Adrenal gland (tissue), 19 donors: ENCODE measurements at places on chromosomes 7 and 10. TPM values are rescaled to one million over a fixed set of nuclear protein-coding genes. Genes with fewer than 3 reads are reported as not detected.

DNA sequence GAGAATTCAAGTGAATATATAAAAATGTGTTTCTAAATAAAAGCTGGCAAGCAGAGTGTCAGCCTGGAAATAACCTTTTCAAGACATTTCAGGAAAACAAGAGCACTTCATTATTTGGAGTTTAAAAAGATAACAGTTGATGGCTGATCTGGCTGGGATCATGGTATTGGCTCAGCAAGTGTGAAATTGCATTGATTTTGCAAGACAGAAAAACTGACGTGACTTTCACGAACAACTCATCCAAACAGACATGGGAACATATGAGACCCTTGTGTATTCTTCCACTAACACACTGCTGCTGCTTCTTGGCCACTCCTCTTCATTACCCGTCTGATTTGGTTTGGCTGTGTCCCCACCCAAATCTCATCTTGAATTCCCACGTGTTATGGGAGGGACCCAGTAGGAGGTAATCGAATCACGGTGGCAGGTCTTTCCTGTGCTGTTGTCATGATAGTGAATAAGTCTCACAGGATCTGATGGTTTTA is 108.5 kb downstream of the RAB18 start:
- no peaks in the 10 kb centered on the region for H3K27me3 ChIP-seq
- H3K27ac ChIP-seq, result no peak overlapping the region
- no peaks in the 10 kb centered on the region for H3K4me1 ChIP-seq

GRCh38 chr10:2951235-2951835 is 116.0 kb upstream of the PFKP start:
- no peaks in the 10 kb centered on the region for H3K36me3 ChIP-seq
- no peak overlapping the region for H3K4me3 ChIP-seq
- DNase-seq, result no peak
- no peaks in the 10 kb centered on the region for H3K4me1 ChIP-seq

DNA sequence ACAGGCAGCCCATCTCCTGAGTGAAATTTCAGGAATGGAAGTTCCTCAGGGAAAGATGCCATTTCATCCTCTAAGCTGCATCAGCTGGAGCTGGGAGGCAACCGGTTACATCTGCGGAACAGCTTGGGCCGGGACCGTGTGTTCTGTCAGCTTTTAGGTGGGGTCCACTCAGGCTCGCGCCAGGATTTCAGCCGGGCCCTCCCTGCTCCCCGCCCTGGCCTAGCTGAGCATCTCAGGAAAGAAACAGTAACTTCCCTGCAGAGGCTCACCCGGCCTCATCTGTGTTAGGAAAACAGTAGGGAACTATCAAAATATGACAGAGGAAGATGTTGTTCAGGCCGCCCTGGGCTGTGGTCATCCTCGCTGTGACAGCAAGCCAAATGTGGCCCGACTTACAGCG is 110.4 kb downstream of the TRIL start:
- DNase-seq, result no peak
- H3K4me3 ChIP-seq, result no peak overlapping the region
- H3K36me3 ChIP-seq, result no peaks in the 10 kb centered on the region
- no peak overlapping the region for H3K27ac ChIP-seq
- H3K27me3 ChIP-seq, result peaks cover 11% of the 10 kb centered on the region
- H3K4me1 ChIP-seq, result no peaks in the 10 kb centered on the region

DNA sequence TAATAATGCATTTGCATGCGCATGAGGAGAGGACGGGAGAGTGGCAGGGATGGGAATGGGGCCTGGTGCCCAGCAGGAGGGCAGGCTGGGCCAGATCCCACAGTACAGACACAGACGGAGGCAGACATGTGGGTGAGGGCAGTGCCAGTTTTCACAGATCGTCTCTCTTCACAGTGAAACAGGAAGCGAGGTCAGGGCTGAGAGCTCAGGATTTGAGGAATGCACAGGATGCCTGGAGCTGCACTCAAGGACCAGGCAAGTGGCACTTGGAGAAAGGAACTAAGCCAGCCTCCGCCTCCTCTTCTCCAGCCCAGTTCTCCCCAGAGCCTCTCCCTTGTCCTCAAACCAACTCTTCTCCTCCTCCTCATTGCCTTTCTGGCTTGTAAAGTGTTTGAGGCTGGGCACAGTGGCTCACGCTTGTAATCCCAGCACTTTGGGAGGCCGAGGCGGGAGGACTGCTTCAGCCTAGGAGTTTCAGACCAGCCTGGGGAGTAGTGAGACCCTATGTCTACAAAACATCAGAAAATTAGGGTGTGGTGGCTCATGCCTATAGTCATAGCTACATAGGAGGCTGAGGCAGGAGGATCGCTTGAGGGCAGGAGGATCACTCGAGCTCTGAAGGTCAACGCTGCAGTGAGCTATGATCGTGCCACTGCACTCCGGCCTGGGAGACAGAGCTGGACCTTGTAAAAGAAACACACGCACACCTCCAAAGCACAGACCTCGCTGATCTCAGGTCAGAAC is 115.2 kb downstream of the HIP1 start:
- H3K27ac ChIP-seq, result peak overlapping the region; percentile 91
- peak; percentile 26 for DNase-seq
- H3K36me3 ChIP-seq, result no peaks in the 10 kb centered on the region
- H3K4me3 ChIP-seq, result no peak overlapping the region
- H3K4me1 ChIP-seq, result peaks cover 8% of the 10 kb centered on the region
- no peaks in the 10 kb centered on the region for H3K27me3 ChIP-seq

DNA sequence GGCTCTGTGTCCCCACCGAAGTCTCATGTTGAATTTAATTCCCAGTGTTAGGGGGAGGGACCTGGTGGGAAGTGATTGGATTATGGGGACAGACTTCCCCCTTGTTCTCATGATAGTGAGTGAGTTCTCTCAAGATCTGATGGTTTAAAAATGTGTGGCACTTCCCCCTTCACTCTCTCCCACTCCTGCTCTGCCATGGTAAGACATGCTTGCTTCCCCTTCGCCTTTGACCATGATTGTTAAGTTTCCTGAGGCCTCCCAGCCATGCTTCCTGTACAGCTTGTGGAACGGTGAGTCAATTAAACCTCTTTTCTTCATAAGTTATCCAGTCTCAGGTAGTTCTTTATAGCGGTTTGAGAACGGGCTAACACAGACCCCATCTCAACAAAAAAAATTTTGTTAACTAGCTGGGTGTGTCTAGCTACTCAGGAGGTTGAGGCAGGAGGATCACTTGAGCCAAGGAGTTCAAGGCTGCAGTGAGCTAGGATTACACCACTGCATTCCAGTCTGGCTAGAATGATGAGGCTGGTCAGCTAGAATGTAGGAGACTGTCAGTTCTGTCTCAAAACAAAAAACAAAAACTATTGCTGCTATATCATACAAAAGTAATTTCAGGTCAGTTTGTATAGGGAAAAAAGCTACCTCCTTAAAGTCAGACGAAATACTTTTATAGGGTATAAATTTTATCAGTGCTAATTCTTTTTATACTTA is 57.7 kb downstream of the ATAD1 start:
- no peak for DNase-seq
- no peak overlapping the region for H3K4me3 ChIP-seq
- no peak overlapping the region for H3K27ac ChIP-seq
- H3K4me1 ChIP-seq, result peaks cover 6% of the 10 kb centered on the region
- no peaks in the 10 kb centered on the region for H3K27me3 ChIP-seq

DNA sequence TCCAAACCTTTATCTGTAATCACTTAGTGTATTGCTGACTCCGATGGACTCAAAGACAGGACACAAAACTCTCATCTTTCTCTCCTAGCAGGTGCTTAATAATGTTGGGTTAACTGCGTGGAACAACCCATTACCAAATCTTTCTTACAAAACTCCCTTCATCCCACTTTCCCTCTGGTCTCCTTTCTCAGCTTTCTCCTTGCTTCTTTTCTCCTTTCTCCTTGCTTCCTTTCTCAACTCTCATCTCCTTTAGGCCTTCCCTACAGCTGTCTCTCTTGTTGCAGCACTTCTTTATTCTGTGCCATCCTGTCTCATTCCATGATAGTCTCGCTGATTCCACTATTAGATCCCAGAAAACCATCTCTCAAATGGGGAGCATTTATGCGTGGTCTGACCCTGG is 67.5 kb downstream of the TNS3 start:
- H3K4me1 ChIP-seq, result peaks cover 26% of the 10 kb centered on the region
- no peak overlapping the region for H3K4me3 ChIP-seq
- no peak overlapping the region for H3K27ac ChIP-seq
- H3K27me3 ChIP-seq, result no peaks in the 10 kb centered on the region
- no peak for DNase-seq

- no peaks in the 10 kb centered on the region for H3K36me3 ChIP-seq
- no peaks in the 10 kb centered on the region for H3K27me3 ChIP-seq
- no peaks in the 10 kb centered on the region for H3K4me1 ChIP-seq
- H3K4me3 ChIP-seq, result no peak overlapping the region
- no peak overlapping the region for H3K27ac ChIP-seq
- no peak for DNase-seq
These were observed 529.4 kb upstream of the IGFBP3 start for GRCh38 chr7:46450425-46450824.

DNA sequence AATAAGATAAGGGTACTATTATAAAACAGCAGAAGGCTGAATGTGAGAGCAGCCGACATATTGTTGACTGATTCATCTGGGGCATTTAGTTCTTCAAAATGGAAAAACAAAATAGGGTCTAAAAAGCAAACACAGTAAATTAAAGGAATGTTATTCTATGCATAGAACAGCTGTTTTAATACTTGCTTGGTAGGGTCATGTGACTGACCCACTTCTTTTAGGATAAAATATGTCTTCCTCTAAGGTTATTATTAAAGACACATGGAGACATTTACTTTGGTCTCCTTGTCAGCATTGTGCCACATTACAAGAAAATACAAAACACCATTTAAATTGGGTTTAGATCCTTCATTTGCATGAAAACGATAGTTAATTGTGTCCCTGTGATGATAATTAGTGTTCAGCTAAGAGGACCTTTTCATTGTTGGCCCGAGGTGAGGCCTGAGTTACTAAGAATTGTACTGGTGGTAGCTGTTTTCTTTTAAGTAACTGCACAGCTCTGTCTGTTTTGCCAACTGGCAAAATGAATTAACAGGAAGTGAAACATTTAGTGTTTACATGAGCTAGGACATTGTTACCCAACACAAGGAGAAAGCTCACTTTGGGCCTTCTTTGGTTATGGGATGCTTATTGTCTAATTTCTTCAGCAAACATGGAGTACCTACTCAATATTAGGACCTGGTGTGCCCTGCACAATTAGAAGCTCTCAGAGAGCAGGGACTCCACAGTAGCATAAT is 764.4 kb downstream of the LRMDA start:
- H3K4me3 ChIP-seq, result no peak overlapping the region
- no peak overlapping the region for H3K27ac ChIP-seq
- no peak for DNase-seq
- H3K36me3 ChIP-seq, result no peaks in the 10 kb centered on the region
- H3K4me1 ChIP-seq, result no peaks in the 10 kb centered on the region

GRCh38 chr10:88849234-88849633 is 2.4 kb downstream of the ANKRD22 start:
- H3K27ac ChIP-seq, result no peak overlapping the region
- H3K36me3 ChIP-seq, result no peaks in the 10 kb centered on the region
- peaks cover 8% of the 10 kb centered on the region for H3K4me1 ChIP-seq
- DNase-seq, result no peak
- no peak overlapping the region for H3K4me3 ChIP-seq

- no peak overlapping the region for H3K27ac ChIP-seq
- H3K36me3 ChIP-seq, result no peaks in the 10 kb centered on the region
- no peak for DNase-seq
- no peaks in the 10 kb centered on the region for H3K4me1 ChIP-seq
- no peak overlapping the region for H3K4me3 ChIP-seq
- no peaks in the 10 kb centered on the region for H3K27me3 ChIP-seq
These were observed 51.9 kb upstream of the ABLIM1 start for GRCh38 chr10:114709984-114710383.

GRCh38 chr10:590721-591120 is 98.7 kb downstream of the DIP2C start:
- no peak overlapping the region for H3K4me3 ChIP-seq
- no peaks in the 10 kb centered on the region for H3K36me3 ChIP-seq
- no peak overlapping the region for H3K27ac ChIP-seq
- no peaks in the 10 kb centered on the region for H3K27me3 ChIP-seq
- H3K4me1 ChIP-seq, result no peaks in the 10 kb centered on the region
- DNase-seq, result no peak

GRCh38 chr10:61100887-61101286 is 156.9 kb upstream of the RHOBTB1 start:
- no peak overlapping the region for H3K4me3 ChIP-seq
- H3K36me3 ChIP-seq, result no peaks in the 10 kb centered on the region
- DNase-seq, result no peak
- H3K4me1 ChIP-seq, result no peaks in the 10 kb centered on the region
- no peak overlapping the region for H3K27ac ChIP-seq

DNA sequence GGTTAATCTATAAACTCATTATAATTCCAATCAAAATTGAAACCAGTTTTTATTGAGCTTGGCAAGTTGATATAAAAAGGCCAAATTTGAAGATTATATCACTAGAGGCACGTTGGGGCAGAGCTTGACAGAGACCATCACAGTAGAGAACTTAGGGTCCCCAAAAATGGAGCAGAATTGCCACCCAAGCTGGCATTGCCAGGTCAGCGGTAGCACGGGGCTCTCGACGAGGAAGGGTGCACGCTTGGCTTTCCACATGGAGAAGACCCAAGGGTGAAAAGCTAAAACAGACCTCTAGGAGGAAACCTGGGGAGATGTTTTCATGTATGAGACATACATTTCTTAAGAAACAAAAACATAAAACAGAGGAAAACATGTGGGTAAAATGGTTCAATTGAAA is 4.3 kb upstream of the JAKMIP3 start:
- H3K27ac ChIP-seq, result no peak overlapping the region
- H3K4me1 ChIP-seq, result peaks cover 8% of the 10 kb centered on the region
- no peaks in the 10 kb centered on the region for H3K27me3 ChIP-seq
- no peak overlapping the region for H3K4me3 ChIP-seq
- no peaks in the 10 kb centered on the region for H3K36me3 ChIP-seq

DNA sequence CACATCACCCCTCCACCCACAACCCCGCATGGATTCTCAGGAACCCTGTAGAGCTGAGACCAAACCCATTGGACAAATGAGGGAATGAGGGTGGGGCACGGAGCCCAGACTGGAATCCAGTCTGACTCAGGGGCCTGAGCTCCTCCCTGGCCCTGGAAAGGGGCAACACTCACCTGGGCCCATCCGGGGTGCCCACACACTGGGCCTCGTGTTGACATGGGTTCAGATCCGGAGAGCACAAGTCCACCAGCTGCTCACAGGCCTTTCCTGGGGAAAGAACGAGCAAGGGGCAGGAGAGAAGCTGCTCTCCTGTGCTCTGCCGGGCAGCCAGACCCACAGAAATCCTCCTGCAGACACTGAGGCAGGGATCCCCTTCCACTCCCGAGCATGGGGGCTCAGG is 172.2 kb downstream of the SLIT1 start:
- H3K27me3 ChIP-seq, result no peaks in the 10 kb centered on the region
- no peak overlapping the region for H3K27ac ChIP-seq
- no peaks in the 10 kb centered on the region for H3K36me3 ChIP-seq
- no peaks in the 10 kb centered on the region for H3K4me1 ChIP-seq
- H3K4me3 ChIP-seq, result no peak overlapping the region

GRCh38 chr7:2203766-2204300 is 28.9 kb downstream of the MAD1L1 start:
- H3K4me1 ChIP-seq, result no peaks in the 10 kb centered on the region
- H3K27me3 ChIP-seq, result no peaks in the 10 kb centered on the region
- no peak overlapping the region for H3K4me3 ChIP-seq
- no peak overlapping the region for H3K27ac ChIP-seq
- H3K36me3 ChIP-seq, result peaks cover 16% of the 10 kb centered on the region

The ACTL6B gene
- total RNA-seq, result 3.8 TPM

The DLX5 gene
- total RNA-seq, result not detected

The RTKN2 gene
- not detected for total RNA-seq

The HMX2 gene
- total RNA-seq, result not detected

The UNC5B gene
- 18.4 TPM for total RNA-seq
